ENCODE measurements at places on chromosomes 2 and 18.

- DNase-seq: no peak
Measured at GRCh38 chr18:27921392-27921791, 255.5 kb downstream of the CDH2 start.

DNA sequence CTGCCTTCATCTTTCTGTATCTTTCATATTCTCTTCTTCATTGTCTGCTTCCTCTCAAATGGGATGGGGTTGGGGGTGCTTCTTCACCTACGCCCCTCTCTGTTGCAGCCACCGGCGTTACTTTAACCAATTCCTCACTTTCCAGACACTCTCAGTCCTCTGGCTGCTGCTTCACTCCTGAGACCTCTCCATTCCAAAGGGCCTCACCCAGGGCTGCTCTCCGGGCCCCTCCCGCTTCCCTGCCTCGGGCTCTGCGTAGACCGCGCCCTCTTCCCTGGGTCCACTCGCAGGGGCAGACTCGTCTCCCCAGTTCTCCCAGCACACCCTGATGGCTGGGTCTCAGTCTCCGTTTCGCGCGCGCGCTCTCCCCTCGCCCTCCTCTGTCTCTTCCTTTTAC is 926 bp downstream of the SERPINB8 start:
- DNase-seq: no peak

DNA sequence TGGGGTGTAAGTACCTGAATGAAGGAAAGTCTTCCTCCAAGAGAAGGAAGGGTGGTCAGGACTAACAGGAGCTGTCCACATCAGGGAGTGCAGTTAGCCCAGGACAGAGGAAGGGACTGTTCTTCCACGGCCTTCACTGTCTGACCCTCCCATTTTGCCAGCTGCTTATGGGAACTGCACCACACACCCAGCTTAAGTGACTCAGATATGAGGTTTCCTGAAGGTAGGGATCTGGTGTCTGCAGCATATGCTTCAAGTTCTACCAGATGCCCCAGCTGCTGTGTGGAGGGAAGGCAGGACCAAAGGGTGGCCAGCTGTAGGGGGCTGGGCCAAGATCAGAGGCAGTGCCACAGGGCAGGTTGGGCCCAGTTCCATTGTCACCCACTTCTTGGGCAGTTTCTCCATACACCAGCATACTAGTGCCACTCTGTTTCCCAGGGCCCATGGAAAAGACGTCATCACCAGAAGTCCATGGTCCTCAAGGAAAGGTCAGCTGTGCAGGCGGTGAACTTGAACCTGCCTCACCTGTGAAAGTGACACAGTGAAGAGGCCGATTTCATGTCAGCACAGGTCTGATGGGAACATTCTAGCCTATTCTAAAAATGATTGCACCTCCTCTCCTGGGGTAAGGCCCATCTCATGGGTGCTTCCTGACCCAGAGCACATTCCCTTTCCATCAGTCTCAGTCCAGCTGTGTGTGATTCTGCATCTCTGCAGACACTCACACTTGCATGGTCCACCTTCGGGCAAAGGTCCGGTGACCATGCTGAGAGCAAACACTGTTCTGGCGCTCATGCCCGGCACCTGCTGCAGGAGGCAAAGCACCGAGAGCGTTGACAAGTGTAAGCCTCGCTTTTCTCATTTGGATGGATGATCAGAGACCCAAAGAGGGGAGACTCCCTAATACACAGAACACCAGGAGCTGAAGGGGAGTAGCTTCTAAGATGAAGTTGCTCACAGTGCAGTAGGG is 68.0 kb downstream of the ACAA2 start:
- no peak for DNase-seq

DNA sequence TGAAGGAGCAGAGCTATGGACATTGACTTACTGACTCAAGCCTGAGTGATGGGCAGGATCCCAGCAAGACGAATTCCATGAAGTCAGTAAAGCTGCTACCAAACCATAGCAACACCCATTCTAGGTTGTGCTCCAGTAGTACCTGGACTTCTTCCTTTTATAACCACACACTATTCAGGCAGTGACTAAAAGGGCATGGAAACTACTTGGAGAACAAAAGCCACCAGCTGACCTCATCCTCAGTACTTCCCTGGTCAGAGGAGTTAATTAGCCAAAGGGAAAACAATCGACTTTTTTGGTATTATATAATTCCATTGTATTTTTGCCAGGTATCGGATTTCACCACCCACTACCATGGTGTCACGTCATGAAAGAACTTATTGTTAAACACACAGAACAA is 237.1 kb downstream of the TTC32 start:
- no peak for DNase-seq

GRCh38 chr2:151049746-151050145 is 211.9 kb downstream of the RBM43 start:
- no peak for DNase-seq

DNA sequence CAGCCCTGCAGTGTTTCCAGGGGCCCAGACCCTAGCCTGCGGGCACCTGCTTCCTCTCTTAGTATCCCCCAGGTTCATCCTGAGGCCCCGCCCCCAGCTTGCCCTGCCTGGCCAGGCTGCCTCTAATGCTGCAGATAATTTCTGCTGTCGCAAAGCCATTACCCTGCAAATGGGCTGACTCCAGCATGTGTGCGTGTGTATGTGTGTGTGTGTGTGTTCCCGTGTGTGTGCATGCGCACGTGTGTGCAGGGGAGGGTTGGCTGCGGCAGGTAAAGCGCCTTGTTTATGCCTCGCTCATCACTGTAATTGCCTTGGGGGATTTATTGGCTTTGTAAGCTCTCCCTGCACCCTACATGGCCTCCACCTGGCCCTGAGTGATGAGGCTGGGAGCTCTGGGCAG is 7.6 kb upstream of the PRSS56 start:
- DNase-seq: no peak

GRCh38 chr2:48954935-48955334 is 199.4 kb downstream of the FSHR start:
- no peak for DNase-seq

- DNase-seq: peak; percentile 59
Measured at GRCh38 chr2:161250864-161251436, 57.3 kb upstream of the PSMD14 start.

DNA sequence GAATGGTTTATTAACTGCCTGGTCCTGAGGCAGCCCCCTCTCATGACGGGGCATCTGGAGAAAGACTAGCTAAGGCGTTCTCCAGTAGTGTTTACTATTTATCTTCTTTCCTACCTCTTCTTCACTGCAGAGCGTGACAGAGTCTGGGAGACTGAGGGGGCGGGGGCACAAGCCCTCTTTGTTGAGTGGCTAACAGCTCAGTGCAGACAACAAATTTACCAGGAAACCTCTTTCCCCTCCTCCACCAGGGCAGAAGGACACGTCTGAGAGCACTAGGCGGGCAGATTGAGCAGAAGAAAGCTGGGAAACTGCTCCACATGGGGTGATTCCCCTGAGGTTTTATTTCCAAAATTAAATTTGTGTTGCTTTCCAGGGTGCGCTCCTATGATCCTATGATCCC is 322.1 kb downstream of the CNTNAP5 start:
- DNase-seq: no peak

DNA sequence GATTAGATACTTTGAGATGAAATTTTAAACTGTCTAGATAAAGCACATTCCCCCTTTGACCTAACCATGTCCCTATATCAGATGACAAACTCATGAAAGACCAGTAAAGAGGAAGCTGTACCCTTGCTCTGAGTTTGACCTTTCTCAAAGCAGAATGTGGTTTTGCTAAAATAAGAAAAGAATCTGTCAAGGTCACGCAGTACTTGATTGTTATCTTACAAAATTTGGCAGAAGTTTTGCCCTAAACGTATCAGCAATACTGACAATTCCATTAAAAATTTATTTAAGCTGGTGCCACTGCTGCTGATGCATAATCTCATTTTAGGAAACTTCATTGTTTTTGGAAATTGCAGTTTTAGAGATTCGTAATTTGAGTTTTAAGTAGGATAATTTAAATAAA is 31.2 kb upstream of the GALM start:
- DNase-seq: no peak

DNA sequence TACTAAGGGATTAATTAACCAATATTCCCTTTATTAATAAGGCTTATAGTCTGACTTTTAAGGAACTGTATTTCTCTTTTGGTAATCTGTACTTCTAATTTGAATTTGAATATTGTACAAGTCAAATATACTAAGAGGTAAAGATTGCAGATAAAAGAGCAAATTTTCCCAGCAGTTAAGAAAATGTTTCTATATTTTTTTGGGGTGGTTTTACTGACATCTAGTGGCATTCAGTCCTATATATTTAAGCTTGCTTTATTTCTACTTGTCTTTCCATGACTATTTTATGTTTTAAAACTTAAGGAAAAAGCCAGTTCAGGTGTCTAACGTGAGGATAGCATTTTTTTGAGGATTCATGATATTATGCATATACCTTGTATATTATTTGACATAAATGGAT is 41.6 kb downstream of the TDRD15 start:
- DNase-seq: no peak

DNA sequence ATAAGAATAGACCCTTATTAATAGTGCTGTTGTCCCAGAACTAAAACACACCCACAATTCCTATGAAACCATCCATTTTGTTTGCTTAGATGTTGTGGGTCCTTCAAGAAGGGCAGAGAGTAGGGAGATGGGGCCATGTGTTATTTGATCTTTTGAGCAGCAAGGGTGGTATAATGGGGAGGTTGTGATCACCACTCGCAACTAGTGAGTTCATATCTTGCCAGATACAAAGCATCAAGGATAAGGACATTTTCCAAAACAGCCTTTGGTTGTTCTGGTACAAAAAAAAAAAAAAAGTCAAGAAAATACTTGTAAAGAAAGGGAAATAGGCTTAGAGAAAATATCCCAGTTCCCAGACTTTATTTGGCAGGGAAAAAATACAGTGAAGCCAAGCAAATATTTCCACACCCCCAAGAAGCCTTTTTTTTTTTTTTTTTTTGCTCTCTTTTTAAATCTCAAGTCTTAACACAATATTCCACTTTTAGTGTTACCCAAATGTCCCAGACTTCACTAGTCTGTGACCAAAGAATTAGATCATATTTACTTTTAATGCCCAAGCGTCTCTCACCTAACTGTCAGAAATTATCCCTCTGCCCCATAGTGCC is 54.1 kb downstream of the ANTXR1 start:
- no peak for DNase-seq

DNA sequence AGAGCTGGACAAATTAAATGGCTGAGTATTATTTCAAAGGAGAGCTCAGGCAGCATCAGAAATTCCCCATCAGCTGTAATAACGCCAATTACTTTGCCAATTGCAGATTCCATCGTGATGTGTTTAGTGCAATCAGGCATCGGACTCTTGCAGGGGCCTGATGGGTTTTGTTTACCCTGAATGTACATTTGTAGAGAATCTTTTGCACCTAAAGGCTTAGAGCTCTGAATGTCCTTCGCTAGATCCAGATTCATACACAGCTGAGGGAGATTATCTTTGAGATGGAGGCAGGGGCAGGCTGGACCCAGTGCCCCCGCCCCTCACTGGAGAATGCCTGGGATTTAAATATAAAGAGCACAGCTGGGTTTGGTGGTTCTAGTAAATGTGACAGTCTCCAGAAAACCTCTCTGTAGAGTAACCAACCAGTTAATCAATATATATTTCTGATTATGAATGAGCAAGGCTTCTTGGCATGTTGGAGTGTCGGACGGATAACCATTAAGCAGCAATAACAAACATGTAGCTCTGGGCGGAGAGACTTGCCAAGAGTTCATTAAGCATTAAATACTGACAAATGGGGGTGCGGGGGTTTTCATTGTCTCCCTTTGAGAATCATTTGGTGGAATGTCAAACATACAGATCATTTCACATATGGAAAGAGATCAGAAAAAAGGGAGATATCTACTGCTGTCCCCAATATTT is 200.9 kb downstream of the SETBP1 start:
- no peak for DNase-seq

DNA sequence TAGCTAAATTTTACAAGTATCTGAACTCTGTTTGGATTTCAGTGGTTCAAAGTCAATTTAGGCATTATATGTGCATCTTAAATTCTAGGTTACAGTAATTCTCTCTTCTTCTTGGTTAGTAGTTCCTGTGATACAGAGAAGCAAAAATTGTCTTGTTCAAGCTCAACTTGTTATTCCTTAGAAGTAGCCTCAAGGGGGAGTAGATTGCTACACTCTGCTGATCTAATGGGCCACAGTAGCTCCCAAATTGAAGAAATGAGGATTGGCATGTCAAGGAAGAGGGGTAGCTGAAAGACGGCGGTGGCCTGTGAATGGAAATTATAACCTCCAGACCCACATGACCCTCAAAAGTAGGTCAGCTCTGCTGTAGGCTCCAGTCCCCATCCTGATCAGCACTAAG is 334.7 kb downstream of the HRH4 start:
- DNase-seq: no peak

DNA sequence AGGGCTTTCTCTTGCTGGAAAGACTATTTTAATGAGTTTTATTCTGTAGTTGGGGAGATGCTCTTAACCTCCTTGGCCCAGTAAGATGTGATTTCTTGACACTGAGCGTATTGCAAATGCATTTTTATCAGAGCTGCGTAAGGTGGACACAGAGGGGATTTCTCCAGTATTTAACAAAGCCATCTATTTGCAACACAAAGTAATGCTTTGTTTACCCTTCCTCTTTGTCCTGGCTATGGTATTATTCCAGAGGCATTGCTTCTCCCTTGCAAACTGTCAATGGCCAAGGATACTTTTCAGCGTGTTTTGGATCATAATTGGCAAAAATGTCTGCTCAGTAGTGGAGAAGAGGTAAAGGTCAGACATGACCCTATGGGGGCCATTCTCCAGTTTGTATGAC is 90.8 kb upstream of the PIK3C3 start:
- DNase-seq: no peak

GRCh38 chr2:8855010-8855409 is 17.6 kb upstream of the KIDINS220 start:
- DNase-seq: no peak

- DNase-seq: no peak
Measured at GRCh38 chr2:17646838-17647701, 106.5 kb downstream of the SMC6 start.

DNA sequence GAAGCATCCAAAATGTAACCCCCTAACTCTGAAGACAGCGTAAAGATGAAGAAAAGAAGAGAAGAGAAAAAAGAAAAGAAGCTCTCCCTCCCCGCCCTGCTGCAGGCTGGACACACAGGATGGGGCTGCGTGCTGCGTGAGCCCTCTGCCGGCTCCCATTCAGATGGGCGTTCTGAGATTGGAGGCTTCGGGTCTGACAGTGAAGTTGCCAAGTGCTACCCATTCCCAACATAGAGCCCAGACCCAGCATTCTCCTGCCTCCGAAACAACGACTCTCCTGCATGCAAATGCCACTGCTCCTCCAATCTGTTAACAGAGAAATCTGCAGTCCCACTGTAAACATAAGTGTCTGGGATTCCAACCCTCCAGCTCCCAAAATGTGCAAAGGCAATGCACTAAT is 234.9 kb downstream of the BCL11A start:
- no peak for DNase-seq

GRCh38 chr2:219270055-219270372 is 9.2 kb upstream of the DNAJB2 start:
- DNase-seq: no peak

DNA sequence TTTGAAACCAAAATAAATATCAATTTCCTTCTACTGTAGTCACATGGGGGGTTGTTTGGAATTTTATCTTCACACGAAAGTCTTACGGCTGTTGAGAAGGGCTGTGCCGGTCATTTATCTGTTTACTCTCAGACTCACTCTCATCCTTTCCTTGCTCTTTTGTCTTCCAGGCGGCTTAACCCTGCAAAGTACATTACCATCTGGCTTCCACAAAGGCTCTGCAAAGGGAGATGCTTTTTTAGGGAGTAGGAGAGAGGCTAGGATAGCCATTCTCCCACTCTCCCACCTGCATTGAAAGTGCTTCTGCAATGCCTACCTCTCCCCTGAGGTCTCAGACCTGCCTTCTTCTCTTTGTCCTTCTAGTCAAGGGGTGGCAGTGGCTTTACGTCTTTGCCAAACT is 247.6 kb downstream of the MEIS1 start:
- no peak for DNase-seq

GRCh38 chr2:159936471-159936870 is 125.9 kb downstream of the PLA2R1 start:
- DNase-seq: peak; percentile 4
